ENCODE measurements at places on chromosomes 7 and 10.

DNA sequence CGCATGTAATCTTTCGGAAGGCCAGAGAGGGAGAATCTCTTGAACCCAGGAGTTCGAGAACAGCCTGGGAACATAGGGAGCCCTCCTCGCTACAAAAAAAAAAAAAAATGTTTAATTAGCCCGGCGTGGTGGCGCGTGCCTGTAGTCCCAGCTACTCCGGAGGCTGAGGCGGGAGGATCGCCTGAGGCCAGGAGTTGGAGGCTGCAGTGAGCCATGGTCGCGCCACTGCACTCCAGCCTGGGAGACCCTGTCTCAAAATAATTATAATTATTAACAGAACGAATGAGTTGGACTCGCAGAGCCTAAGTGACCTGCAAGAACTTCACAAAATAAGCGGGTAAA, 794 bp downstream of the PCGF6 start:
- no peak for DNase-seq

GRCh38 chr10:4291990-4292389, 507.0 kb upstream of the KLF6 start:
- DNase-seq, result no peak

GRCh38 chr7:69399401-69399800, 198.9 kb upstream of the AUTS2 start:
- DNase-seq, result no peak

GRCh38 chr10:69749178-69750010, 52.3 kb upstream of the COL13A1 start:
- DNase-seq, result no peak

- no peak for DNase-seq
Observed at GRCh38 chr7:134705716-134706115, 59.1 kb downstream of the BPGM start.

DNA sequence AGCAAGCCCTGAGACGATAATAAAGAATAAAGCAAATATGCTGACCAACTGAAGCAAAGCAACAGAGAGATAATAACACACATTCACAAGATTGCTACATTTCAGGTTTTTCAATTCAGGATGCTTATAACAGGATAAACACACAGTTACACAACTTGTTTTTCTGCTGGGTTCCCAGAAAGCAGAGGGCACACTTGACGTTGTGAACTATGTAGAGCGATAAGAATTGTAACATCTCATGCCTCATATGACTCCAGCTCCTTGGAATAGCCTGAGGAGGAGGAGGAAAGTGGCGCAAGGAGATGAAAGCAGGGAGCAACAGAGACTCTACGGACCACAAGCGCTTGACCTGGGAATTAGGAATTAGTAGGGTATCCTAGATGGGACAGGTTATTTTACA, 201.7 kb downstream of the SKAP2 start:
- DNase-seq, result no peak

- DNase-seq, result no peak
Observed at GRCh38 chr10:113732966-113733365, 18.5 kb upstream of the PLEKHS1 start.

GRCh38 chr7:137642472-137642871, 204.3 kb downstream of the DGKI start:
- DNase-seq, result no peak

- no peak for DNase-seq
Observed at GRCh38 chr7:22730921-22731654, 4.1 kb downstream of the IL6 start.

- no peak for DNase-seq
Observed at GRCh38 chr7:29237489-29237888, 42.9 kb downstream of the CHN2 start.

DNA sequence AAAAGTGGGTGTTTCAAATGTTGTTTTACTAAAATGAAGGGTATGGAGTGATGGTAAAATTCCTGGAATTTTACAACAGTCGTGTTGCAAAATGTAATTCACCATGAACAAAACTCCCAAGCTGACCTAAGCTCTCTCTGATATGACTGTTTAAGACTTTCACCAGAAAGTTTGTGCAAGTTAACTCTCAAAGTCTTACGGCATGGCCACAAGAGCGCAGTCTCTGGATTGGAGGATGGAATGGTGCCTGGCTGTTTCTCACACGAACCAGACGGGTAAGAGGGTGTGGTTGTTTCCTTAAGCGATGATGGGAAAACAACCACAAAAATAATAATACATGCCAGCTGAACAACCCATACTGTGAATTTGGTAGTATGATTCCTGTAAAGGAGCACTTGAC, 662.5 kb downstream of the KCNMA1 start:
- DNase-seq, result no peak

GRCh38 chr10:93333278-93333978, 148.7 kb downstream of the MYOF start:
- DNase-seq, result no peak

- DNase-seq, result no peak
Observed at GRCh38 chr7:69182596-69183467, 415.4 kb upstream of the AUTS2 start.

GRCh38 chr10:29557665-29558064, 77.1 kb downstream of the SVIL start:
- DNase-seq, result no peak

DNA sequence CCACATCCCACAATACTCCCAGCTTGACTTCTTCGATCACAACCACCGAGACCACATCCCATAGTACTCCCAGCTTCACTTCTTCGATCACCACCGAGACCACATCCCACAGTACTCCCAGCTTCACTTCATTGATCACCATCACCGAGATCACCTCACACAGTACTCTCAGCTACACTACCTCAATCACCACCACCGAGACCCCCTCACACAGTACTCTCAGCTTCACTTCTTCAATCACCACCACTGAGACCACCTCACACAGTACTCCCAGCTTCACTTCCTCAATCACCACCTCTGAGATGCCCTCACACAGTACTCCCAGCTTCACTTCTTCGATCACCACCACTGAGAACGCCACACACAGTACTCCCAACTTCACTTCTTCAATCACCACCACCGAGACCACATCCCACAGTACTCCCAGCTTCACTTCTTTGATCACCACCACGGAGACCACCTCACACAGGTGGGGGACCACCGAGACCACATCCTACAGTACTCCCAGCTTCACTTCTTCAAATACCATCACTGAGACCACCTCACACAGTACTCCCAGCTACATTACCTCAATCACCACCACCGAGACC, 8.6 kb downstream of the MUC3A start:
- no peak for DNase-seq

DNA sequence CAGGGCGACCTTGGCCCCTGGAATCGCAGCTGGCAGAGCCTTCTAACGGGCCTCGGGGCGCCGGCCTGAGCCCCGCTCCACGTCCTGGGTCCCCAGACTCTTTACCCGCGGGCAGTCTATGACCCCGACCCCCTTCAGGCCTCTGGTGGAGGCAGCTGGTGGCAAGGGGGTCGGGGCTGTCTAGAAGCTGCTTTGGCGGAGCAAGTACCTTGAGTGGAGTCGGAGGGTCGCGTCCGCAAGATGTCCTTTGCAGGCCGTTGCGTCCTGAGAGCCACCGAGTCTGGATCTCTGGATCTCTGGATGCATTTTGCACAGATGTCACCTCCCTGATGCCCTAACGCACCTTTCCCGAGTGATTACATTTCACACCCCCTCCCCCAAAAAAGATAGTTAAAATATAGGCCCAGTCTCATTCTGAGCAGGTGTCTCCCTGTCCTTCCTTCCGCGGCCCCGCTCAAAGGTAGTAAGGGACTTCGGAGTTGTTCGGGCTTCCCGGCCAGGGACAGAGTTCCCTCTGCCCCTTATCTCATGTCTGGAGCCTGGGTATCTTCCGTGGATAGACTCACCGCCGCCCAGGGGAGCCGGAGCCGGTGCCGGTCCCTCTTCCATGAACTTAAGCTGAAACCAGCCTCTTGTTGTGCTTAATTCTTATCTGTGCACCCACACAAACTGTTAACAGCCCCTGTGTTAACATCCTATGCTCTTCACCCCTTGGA, 457 bp downstream of the ACADSB start:
- DNase-seq, result peak; percentile 2

DNA sequence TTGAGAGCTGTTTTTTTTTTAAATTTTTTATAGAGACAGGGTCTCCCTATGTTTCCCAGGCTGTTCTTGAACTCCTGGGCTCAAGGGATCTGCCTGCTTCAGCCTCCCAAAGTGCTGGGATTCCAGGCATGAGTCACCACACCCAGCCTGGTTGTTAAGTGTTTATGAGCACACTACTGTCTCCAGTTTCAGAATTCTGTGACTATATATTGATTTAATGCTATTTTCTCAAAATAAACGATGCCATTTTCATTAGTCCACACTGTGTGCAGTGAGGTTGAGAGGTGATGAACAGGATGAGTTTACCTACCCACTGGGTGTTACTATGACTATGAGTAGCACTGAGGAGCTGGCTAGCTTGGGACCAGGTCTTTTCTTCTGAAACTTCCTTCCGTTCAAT, 110.9 kb upstream of the FAM180A start:
- DNase-seq, result no peak

DNA sequence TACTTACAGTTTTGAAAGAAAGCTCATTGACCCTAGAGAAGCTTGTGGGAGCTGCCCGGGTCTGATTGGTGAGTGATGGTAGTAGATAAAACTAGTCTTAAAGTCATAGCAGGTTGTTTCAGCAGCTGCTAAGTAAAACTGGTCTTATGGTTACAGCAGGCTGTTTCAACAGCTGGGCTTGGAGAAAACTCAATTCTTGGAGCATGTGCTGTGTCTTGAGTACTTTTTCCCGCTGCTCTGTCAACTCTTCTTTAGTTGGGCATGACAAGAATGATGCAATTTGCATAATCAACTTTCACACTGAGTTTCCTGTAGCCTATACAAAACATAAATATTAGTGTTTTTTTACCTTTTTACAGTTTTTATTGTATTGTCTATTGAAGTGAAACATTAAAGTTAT, 707.9 kb downstream of the AUTS2 start:
- no peak for DNase-seq

- DNase-seq, result no peak
Observed at GRCh38 chr7:36651404-36651803, 72.9 kb downstream of the AOAH start.

GRCh38 chr7:49731836-49732235, 41.6 kb upstream of the VWC2 start:
- DNase-seq, result no peak

DNA sequence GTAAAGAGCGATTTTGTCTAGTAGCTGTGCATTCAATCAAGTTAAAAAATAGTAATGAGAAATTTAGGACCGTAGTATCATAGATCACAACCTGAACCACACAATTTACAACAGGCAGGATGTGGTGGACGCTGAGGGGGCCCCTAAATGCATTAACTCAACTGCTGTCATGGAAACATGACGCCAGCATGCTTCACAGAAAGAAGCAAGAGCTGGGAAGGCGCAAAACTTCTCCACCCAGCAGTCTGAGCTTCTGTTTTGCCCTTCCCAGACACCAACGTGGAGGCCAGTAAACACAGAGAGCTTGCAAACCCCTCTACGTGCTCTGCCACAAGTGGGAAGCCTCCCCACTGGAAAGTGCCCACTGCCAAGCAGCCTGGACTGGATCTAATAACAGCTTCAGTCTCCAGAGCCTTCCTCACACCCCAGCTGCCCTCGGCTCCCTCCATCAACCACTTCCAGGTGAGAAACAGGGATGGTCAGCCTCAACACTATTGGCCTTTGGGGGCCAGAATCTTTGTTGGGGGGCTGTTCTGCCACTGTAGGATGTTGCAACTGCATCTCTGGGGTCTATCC, 151.8 kb downstream of the SFMBT2 start:
- peak; percentile 71 for DNase-seq

DNA sequence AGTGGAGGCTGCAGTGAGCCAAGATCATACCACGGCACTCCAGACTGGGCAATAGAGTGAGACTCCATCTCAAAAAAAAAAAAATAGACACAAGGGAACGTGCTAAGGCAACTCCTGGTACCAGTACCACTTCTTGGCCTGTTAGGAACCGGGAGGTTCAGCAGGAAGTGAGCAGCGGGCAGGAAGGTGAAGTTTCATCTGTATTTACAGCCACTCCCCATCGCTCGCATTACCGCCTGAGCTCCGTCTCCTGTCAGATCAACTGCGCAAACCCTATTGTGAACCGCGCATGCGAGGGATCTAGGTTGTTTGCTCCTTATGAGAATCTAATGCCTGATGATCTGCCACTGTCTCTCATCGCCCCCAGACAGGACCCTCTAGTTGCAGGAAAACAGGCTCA, 69.9 kb upstream of the FOXK1 start:
- no peak for DNase-seq

- DNase-seq, result no peak
Observed at GRCh38 chr7:2437136-2437535, 33.7 kb downstream of the CHST12 start.

Measured in stimulated activated CD8-positive, alpha-beta memory T cell treated with anti-CD3 and anti-CD28 coated beads, Interleukin-7, amount 100 ng/mL, for 4 hours (primary cell).